Epithelial cell of proximal tubule (primary cell): ENCODE measurements at places on chromosomes 5 and 9.

DNA sequence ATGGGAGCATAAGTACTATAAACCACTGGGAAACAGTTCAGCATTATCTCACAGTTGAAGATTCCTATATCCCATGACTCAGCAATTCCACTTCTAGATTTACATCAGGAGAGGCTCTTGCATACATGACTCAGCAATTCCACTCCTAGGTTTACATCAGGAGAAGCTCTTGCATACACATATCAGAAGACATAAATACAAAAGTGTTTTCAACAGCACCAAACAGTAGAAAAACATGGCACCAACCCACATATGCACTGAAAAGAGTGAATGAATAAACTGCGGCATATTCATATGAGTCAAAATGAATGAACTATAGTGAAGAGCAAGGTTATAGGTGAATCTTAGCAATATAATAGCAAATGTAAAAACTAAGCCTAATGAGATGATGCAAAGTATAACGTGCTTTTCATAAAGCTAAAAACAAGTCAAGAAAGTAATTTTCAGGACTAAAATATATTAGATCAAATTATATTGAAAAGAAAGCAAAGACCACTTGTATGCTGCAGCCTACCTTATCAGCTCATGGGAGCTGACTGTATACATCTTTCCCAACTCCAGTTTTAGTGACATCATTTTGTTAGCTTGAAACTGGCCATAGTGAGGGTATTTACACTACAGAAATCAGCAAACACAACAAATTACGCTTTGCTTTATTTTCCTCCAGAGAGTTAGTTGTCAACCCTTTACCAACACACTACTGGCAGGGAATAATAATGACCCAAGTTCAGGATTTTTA is 95.8 kb downstream of the ANKRD18B start:
- DNase-seq: peak; percentile 7

GRCh38 chr9:133659516-133659915 is 23.4 kb downstream of the DBH start:
- DNase-seq: no peak

DNA sequence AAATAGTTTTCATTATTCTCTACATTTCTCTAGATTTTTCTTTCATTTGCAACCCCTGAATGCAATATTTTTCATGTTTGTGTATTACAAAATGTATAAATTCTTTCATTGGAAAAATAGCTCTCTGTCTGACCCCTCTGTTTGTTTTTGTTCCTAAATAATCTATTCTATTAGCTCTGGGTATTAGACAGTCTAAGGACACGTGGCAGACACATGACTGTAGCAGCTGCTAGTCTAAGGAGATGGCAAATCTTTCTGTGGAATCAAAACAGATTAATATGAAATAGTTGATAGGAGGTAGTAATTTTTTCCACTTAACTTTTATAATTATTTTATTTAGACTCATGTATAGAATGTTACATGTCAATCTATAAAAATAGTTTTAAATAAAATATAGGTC is 21.4 kb upstream of the SPATA9 start:
- no peak for DNase-seq

- no peak for DNase-seq
Measured at GRCh38 chr5:144028058-144028457, 142.4 kb downstream of the YIPF5 start.

GRCh38 chr5:150674341-150674821 is 13.3 kb downstream of the MYOZ3 start:
- no peak for DNase-seq

DNA sequence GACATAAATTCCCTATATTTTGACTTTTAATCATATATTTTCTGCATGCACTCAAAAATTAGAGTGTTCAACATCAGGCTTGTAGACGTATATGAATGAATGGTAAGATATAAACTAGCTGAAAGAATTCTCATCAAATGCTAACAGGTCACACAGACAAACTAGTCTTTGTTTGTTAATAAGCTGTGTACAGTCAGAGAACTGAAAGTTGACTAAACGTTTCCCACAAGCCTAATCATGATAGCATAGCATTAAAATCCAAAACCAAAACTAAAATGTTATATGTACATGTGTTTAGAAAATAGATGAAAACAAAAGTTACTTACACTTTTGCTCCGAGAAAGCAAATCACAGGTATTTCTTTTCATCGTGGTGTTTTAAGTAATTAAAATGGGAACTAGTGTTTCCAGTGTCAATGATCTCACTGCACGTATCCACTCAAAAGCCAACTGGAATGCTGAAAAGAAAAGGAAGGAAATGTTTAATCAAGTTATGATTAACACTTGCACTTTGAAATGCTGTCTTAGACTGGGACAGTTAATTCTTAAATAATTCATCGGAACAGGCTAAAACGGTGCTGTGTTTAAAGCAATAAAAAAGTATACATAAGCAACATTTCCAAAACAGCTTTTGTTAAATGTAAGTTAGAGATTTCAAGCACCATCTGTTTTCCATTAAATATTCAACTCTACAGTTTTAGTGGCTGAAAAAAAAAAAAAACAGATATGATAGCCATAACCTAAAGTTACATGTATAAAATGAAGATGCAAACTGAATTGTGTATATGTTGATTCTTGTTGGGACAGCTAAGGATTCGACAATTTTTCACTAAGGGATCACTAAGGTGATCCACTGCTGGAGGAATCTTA is 291.9 kb upstream of the PDE4D start:
- DNase-seq: no peak

GRCh38 chr9:91383577-91383976 is 21.9 kb upstream of the AUH start:
- no peak for DNase-seq

DNA sequence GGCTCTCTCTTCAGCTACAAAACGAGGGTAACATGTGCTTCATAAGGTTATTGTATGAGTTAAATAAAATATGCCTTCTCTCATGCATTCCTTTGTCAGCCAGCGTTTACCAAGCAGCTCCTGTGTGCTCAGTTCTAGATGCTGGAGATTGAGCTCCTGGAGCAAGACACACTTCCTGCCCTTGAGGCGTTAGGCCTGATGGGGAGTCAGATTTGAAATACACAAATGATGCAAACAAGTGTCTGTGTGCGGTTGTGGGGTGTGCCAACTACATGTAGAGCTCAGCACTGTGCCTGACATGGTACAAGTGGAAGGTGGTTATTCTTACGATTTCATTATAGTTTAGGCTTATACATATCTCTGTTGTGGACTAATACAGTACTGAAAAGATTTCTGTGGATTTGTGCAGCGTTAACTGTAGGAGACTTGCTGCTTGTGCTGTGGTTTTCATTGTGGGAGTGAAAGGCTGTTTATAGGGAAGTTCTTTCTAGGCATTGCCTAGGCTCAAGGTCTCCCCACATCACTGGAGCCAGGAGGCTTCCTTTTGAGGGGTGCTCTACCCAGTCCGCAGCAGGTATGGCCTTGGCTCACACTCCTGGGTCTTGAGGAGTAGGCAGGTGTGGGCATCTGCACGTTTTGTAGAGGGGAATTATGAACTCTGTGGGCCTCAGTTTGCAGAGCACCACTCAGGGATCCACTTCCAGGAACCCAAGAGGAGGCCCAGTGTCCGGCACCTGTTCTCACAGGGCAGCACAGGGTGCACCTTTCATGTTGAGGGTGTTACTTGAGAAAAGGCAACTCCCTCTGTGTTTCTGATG is 39.8 kb upstream of the ANGPTL2 start:
- no peak for DNase-seq

DNA sequence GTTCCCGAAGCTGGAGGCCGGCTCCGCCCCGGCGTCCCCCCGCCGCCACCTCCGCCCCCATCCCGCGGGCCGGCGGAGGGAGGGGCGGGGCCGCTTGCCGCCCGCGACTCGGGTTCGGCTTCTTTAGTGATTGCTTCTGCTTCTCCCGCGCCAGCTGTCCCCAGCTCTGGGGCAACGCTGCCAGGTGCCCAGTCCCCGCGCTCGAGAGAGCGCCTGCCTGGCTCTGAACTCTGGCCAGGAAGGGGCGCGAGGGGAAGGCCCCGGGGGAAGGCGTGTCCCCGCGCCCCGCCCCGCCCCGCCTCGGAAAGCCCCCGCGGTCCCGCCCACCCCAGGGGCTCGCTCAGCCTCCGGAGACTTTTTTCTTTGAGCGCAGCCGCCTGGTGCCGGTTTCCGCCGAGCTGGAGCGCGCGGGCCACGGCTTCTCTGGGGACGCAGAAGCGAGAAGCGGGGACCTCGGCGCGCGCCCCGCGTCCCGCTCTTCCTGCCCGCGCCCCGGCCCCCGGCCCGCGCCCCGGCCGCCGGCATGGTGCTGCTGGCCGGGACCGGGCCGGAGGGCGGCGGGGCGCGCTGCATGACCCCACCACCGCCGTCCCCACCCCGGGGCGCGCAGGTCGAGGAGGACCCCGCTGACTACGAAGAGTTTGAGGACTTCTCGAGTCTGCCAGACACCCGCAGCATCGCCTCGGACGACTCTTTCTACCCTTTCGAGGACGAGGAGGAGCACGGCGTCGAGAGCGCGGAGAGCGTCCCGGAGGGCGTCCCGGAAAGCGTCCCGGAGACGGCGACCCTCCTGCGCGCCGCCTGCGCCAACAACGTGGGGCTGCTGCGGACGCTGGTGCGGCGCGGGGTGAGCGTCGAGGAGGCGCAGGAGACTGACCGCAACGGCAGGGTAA is at the start of gene ANKRD33B:
Gene ANKRD33B (plus strand): TSS at position 126 of the 893 bp plus-strand sequence. CDS start 398 bp downstream, at position 524.
- no peak for DNase-seq

DNA sequence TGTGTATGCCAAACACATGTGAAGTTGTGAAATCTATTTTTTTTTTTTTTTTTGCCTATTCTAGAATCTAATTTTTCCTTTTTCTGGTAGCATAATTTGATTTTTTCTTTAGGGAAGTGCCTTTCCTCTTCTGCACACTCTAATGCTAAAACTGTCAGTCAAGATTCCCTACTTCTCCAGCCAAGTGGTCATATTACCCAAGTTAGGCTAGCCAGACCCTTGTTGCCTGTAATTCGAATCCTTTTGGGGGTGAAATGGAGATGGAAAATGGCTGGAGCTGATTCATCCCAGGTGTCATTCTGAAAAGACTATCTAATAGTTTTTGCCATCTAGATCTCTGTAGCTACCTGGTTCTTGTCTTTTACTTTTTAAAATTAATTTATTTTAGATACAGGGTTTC is 24.8 kb upstream of the UBAP1 start:
- no peak for DNase-seq

- no peak for DNase-seq
Measured at GRCh38 chr5:159049844-159050315, 49.8 kb downstream of the EBF1 start.

- no peak for DNase-seq
Measured at GRCh38 chr9:124557895-124558294, 50.7 kb upstream of the NR5A1 start.

DNA sequence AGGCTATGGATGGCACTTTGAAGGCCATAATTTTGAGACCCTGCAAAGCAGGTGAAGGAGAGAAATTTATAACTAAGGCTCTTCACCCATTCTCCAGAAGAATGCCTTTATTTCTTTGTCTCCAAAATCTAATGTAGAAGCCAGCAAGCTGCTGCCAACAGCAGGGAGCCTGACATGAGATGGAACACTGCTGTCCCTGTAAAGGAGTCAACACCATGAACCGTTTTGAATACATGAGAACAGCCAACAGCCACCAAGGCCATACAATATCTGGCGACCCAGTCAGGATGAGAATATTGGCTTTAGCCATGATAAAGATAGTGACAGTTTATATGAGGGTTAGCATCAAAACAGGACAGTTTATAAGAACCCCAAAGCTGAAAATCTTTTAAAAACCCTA is 121.2 kb upstream of the LIFR start:
- no peak for DNase-seq

- no peak for DNase-seq
Measured at GRCh38 chr5:148376198-148376597, 7.6 kb upstream of the FBXO38 start.
